ENCODE measurements at places on chromosomes 7 and 10. TPM values are rescaled to one million over a fixed set of nuclear protein-coding genes. Genes with fewer than 3 reads are reported as not detected.

DNA sequence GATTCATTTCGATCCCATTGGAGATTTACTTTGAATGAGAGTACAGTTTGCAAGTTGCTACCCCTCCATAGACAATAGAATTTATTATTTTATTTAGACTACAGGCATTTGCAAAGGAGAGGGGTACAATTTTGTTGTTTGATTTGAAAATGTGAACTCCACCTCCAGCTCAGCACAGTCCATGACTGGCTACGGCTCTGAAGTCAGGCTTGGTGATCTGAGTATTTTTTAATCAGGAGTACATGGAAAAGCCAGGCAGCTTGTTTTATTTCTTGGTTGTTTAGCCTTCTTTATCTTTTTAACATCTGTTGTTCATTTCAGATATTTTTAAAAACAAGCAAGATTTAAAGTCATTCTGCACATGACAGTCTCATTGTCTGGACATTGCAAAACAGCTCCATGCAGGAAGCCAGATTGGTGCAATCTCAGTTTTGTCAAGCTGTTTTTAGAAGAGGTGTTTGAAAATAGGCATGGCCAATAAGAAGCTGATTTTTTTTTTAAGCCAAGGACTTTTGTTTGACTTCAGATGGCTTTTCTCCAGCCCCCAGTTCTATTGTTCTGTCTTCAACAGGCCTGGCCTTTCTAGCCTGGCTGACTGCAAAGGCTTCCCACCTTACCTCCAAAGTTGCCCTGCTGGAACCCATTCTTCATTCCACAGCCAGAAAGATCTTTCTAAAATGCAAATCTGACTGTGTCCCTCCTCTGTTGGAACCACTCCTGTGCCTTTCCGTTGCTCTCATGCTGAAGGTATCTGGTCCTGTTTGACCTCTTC is 12.2 kb downstream of the PLXDC2 start:
- DNase-seq: peak; percentile 53

DNA sequence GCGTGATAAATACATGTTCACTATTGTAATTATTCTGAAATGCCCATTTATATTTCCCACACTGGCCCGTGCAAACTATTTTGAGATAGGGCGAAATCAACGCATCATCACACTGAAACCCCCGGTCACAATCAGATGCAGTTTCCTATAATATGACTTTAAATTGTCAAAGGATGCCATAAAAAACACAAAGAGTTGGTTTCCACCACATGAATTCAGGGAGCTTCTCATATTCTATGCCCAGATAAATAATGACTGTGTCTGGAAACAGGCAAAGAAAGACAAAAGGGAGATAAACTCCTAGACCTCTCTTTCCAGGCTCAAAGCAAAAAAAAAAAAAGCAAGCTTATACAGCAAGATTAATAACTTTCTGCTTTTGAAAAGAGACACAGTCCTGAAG is 375.8 kb upstream of the AKR1E2 start:
- no peak for DNase-seq

DNA sequence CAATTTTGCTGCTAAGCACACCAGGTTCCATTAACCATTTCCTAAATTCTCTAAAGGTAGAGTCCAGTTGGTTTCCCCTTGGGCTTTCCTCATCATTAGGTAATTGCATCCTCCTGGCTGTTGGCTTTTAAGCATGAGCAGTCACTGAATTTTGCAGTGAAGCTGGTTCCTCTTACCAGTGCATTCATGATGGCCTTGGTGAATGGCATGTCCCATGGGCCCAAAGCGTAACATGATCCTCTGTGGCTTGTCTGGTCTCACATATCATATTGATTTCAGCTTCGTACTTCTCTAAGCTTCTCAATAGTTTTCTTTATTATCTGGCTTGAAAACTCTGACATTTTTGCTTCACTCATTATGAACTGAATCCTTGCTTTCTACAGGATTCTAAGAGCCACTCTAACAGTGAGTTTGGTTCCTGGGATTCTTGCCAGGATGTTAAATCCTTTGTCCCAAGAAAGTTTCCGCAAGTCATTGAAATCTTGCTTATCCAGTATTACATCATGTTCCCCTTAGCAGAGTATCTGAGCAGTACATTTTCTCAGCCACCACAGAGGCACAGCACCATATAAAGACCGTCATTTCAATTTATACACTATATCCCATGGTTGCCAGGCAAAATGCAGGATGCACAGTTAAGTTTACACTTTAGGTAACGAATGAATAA is 134.2 kb downstream of the PTN start:
- DNase-seq: no peak

DNA sequence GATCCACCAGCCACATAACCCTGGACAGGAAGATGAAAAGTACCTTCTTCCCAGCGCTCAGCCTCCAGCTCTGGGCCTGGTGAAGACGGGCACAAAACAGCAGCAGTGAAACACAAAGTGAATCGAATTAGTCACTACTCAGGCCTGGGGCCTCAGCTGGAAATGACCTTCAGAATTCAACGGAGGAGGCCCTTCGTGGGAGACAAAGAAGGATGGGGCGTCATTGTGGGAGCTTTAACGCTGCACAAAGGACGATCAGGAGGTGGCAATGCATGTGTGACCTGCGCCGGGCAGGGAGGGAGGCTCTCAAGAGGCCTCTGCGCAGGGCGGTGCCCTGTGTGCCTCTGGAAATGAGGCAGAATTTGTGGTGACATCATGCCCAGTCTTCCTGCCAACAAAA is 161.9 kb downstream of the DNAJB6 start:
- no peak for DNase-seq

DNA sequence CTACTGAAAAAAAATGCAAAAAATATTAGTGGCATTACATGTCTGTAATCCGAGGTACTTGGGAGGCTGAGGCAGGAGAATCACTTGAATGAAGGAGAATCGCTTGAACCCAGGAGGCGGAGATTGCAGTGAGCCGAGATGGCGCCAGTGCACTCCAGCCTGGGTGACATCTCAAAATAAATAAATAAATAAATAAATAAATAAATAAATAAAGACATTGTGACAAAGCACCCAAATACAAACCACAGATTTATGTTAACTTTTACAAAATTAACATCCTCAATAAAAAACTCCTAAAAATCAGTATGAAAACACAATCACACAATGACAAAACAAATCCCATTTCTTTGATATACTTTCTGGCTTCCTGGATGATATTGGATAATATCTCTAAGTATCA is 808.3 kb downstream of the REEP3 start:
- no peak for DNase-seq

DNA sequence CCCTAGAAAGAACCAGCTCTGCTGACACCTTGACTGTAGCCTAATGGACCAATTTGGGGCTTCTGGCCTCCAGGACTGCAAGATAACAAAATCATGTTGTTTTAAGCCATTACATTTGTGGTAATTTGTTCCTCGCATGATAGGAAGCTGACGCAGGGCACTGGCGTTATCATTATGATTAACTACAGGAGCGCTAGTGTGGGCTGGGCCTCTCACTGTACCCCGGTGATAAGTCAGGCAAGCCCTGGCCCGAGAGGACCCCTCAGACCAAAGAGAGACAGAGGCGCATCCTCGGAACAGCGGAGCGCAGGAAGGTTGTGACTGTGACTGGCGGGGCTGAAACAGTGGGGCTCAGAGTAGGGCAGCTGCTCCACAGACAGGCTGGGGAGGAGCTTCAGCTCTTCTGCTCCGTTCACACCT is 150.3 kb upstream of the CHST15 start:
- DNase-seq: no peak

- no peak for DNase-seq
Measured at GRCh38 chr10:30494558-30494957, 60.6 kb downstream of the MAP3K8 start.

GRCh38 chr7:98778421-98778820 is 91.4 kb downstream of the TMEM130 start:
- no peak for DNase-seq

DNA sequence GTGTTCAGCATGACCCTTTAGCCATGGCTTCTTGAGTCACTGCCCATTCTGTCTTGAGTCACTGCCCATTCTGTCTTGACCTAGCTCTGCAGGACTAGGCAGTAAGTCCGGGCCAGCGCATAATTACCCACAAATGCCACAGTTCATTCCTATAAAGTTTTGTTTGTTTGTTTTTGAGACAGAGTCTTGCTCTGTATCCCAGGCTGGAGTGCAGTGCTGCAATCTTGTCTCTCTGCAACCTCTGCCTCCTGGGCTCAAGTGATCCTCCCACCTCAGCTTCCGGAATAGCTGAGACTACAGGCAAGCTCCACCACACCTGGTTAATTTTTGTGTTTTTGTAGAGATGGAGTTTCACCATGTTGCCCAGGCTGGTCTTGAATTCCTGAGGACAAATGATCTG is 32.7 kb upstream of the TARP start:
- no peak for DNase-seq

- DNase-seq: no peak
Measured at GRCh38 chr10:126932516-126932915, 27.3 kb downstream of the DOCK1 start.

DNA sequence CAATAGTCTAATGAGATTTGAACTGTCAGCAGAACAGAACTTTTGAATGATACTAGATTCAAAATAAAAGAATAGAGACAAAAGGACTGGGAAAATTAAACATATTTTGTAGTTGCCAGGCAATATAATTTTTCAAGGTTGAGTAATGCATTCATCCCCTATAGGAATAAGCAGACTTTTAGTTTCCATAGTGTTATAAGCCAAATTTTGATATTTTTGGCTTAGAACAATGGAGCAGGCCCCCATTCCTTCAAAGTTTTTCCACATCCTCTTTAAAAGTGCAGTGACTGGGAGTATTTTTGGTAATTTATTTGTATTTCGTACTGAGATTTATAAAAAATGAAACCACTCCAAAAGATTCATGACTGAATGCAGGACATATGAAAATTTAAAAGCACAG is 24.0 kb downstream of the MEOX2 start:
- DNase-seq: no peak

GRCh38 chr10:59283456-59284091 is 78.8 kb downstream of the FAM13C start:
- no peak for DNase-seq

DNA sequence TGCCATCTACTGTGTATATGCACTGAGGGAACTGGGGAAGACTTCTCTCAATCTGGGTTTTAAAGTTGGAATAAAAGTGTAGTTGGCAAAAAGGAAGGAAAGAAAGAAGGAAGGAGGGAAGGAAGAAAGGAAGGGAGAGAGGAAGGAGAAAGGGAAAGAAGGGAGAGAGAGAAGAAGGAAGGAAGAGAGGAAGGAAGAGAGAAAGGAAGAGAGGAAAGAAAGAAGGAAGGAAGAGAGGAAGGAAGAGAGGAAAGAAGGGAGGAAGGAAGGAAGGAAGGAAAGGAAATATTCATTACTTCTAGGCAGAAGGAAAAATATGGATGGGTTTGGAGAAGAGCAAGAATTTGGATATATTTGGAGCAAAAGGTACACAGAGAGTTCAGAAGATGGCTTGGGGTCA is 343.6 kb upstream of the AUTS2 start:
- no peak for DNase-seq

DNA sequence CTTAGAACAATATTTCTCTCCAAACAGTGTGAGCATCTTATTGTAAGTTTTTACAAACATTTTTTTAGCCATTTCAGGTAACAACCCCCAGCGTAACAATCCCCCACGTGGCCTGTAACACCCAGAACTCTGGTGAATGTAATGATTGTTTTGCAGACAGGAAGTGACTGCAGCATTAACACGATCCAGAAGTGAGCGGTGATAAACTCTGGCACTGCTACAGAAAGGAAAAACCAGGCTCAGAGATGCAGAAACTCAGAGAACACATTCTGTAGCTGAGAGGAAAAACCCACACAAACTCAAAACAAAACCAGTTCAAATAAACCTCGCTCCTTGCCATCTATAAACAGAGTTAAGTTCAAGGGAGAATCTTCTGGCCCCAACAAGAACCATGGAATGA is 285.7 kb downstream of the FGFR2 start:
- no peak for DNase-seq

DNA sequence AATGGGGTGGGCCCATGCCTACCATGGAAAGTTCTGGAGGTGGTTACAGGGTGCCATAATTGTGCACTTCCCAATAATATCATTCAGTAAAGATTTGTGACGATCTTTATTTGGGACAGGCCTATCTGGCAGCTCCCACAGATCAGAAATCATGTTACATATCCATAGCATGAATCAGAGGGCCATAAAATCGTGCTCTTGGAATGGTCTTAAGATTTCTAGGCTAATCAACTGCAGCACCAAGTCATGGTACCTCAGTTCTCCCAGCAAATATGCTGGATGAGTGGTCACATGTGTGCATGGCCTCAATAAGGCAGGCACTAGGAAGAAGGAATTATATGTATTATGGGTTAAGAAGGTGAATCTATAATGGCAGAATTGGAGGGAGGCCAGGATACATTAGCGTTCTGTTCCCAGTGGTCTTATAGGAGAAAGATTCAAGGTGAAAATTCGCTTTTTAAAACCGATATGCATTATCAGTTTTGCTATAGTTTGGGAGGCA is 134.7 kb downstream of the NRP1 start:
- no peak for DNase-seq

DNA sequence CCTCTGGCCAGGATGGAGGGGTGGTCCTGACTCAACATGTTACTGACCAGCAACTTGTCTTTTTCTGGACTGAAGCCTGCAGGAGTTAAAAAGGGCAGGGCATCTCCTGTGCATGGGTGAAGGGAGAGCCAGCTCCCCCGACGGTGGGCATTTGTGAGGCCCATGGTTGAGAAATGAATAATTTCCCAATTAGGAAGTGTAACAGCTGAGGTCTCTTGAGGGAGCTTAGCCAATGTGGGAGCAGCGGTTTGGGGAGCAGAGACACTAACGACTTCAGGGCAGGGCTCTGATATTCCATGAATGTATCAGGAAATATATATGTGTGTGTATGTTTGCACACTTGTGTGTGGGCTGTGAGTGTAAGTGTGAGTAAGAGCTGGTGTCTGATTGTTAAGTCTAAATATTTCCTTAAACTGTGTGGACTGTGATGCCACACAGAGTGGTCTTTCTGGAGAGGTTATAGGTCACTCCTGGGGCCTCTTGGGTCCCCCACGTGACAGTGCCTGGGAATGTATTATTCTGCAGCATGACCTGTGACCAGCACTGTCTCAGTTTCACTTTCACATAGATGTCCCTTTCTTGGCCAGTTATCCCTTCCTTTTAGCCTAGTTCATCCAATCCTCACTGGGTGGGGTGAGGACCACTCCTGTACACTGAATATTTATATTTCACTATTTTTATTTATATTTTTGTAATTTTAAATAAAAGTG is 6.0 kb downstream of the PLAU start:
- DNase-seq: no peak

DNA sequence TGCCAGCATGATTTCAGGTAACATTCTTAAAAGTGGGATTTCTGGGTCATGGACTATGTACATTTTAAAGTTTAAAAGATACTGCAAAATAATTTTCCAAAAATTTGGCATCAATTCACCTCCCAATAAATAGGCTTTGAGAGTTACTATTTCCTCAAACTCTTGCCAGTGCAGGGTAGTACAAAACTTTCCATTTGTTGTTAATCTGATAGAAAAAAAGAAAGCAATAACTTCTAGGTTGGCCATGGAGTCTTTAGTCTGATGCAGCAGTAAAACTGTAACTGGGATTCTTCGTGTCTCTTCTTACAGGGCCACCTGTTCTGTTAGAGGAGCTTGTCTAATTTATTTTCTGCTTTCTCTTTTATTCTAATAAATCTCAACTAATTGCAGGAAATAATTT is 241.1 kb downstream of the MAGI2 start:
- DNase-seq: no peak

Gene CAMK2B
- total RNA-seq: 0.40 TPM

Gene LRIT1
- not detected for total RNA-seq

Gene PRKG1
- total RNA-seq: 66.9 TPM

Gene HOXA6
- total RNA-seq: 15.6 TPM

Gene CREB3L2
- 24.7 TPM for total RNA-seq

Gene HOXA4
- total RNA-seq: 7.7 TPM
